ENCODE measurements at places on chromosomes 1 and 21. TPM values are rescaled to one million over a fixed set of nuclear protein-coding genes. Genes with fewer than 3 reads are reported as not detected.
A peak's percentile ranks its signal among the peaks of the same experiment; 100 is the strongest.

- no peak for DNase-seq
These were observed 651.6 kb upstream of the ADGRL4 start for GRCh38 chr1:79657951-79658658.

DNA sequence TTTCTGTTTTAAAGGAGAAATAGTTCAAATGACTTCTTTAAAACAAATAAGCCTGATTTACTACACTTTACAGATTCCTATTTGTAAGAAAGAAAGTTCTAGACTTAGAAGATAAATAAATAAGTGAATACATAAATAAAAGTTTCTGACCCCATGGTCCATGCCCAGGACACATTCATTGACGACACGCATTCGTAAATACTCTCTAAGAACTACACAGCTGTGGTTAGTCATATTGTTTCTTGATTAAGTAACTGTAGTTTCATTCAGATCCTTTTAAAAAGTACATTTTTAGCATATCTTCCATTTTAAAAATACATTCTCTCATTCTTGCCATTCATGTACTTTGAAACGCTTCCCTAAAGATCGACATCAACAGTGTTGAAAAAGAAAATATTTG is 497.4 kb downstream of the SETD4 start:
- no peak for DNase-seq

Gene CFHR3
- not detected for total RNA-seq

Gene RHEX
- not detected for total RNA-seq

GRCh38 chr1:76841460-76841859 is 25.8 kb upstream of the ST6GALNAC5 start:
- no peak for DNase-seq

GRCh38 chr1:25795946-25796810 is 3.8 kb upstream of the SELENON start:
- DNase-seq, result no peak

DNA sequence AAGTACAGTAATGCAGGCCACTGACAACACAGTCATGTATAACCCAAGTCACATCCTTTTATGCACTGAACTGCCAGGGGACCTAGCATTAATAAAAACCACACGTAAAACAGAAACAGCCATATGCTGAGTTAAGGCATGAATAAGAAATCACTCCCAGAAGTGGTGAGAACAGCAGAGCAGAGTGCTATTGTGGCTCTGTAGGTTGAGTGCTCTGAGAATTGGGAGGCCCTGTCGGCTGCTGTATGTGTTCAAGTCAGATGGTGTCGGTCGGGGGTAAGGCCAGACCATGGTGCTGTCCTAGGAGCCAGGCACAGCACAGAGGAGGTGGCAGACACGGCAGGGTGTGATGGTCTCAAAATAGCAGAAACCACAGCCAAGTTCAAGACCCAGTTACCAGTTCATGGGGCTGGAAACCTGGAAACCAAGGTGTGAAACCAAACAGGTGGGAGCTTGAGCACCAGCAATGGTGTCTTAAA is 126.6 kb upstream of the COA6 start:
- no peak for DNase-seq

- no peak for DNase-seq
These were observed 252.2 kb upstream of the ADAMTS5 start for GRCh38 chr21:27219068-27219467.

DNA sequence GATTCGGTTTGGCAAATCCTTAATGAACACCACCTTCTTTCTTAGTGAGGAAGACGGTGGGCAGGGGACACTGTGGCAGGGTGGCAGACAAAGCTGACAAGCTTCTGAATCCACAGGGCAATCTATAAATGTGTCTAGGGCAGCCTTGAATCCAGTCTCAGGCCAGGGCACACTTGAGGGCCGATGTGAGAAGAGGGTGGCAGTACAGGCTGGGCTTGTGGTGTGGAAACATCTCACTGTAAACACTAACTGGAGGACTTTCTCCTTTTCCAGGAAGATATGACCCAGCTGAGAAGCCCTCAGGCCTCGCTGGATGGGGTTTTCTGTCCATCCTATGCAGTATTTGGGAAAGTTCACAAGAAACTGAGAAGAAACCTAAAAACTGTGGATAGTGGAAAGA is 46.5 kb downstream of the PKP1 start:
- DNase-seq, result no peak

DNA sequence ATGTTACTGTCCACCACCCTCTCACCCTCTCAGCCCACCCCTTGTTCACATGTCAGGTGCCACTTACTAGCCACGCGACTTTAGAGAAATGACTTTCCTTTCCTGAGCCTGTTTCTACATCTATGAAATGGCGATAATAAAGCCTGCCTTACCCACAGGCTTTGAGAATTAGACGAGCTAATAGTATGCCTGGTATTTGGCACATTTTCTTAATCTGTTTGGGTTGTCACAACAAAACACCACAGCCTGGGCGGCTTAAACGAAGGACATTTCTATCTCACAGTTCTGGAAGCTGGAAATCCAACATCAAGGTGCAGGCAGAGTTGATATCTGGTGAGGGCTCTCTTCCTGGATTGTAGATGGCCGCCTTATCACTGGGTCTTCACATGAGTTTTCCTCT is 273.9 kb upstream of the FMN2 start:
- DNase-seq, result no peak

- no peak for DNase-seq
These were observed 89.7 kb downstream of the DMRTA2 start for GRCh38 chr1:50333595-50333974.

DNA sequence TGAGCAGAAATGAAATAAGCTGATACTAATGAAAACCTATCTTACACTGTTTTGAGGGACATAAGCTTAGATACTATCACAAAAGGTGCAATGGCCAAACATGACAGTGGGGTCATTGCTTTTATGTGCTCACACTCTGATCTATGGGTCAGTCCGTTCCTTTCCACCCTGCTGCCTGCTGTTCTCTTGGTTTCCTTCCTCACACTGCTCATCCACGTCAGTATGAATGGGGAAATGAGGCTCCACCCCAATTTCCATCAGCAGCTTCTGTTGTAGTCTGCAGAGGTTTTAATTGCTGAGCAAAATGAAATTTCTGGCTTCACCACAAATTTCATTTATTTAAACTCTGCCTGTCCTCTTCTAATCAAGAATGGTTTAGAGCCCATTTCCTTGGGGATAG is 155.2 kb downstream of the GABPA start:
- no peak for DNase-seq

DNA sequence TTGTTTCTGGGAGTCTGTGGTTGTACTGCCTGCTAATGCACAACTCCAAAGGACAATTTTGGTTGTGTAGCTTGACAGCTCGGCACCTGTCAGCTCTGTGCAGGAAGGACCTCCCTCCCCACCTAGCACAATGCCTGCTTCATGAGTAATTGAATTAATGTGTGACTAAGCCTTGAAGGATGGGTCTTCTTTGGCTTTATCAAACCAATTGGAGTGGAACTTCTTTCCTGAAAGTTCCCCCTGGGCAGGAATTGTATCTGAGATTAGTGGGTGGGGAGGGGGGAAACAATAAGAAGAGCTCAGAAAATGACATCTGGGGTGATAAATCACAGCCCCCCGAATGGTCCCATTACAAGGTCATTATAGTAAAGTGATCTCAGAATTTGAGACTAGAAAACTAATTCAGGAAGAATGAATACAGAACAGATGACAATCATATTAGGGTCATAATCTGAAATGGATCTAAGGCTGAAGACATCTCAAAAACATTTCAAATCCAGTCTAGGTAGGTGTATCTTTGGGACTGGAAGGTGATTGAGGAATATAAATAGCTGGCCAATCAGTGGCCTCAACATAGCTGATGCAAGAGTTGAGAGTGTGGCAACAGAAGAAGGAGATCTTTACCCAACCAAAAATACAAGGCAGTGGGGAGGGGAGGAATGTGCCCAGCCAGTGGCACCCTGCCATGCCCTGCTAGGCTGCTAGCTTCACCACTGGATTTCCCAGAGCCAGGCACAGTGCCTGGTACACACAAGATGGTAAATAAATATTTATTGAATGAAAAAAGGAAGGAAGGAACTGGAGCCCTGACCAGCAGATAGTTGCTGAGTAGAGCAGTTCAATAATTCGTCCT is 10.1 kb upstream of the SESN2 start:
- no peak for DNase-seq

DNA sequence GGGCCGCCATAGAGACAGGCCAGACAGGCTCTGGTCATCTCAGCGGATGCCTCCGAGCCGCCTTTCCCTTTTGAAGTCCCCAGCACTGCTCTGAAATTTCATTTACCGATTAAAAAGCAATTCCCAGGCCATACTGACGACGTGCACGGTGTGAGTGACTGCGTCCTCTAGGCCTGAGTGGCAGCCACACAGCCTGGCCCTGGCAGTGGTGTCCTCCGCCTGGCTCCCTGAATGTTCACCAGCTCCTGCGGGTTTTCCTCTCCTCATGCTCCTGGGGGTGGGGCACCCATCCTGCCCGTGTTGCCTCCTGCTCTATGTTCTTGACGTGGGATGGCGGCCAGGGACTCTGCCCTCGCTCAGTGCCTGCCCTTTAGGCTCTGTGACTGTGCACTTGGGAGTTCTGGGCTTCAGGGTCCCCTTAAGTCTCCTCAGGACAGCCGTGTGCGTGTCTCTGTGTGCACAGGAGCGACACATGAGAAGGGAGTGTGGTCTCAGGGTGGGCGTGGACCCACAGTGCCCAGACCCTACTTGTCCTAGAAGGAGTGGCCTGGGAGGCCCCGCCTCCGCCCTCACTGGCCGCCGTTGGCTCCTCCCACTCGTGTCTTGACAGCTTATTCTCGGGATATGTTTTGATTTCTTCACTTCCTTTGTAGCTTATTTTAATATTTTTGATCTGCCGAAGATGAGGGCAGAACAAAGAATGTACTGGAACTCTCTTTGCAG is 3.6 kb downstream of the SKI start:
- peak; percentile 86 for DNase-seq

- DNase-seq, result no peak
These were observed 19.5 kb downstream of the MAP7D1 start for GRCh38 chr1:36175137-36176095.

Gene TNFRSF8
- 0.84 TPM for total RNA-seq

Gene IL20
- not detected for total RNA-seq

DNA sequence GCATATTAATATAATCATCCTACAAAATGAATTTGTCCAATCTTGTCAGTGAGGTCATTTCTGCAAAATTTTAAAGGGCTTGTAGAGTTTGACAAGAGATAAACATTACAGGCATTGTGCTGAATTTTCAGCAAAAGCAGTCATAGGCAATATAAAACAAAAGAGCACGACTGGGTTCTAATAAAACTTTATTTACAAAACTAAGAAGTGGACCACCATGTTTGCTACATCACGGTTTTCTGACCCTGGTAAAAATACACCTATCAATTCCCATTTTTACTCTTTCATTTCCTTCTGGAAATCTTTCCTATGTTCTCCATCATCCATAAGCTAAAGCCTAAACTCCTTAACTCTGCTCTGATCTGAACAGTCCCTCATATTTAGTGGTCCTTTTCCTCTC is 229.8 kb upstream of the SGIP1 start:
- DNase-seq, result no peak

- peak; percentile 14 for DNase-seq
These were observed 7.6 kb downstream of the UBASH3A start for GRCh38 chr21:42411197-42411869.

Gene WNT9A
- not detected for total RNA-seq

Gene C8A
- total RNA-seq, result not detected

GRCh38 chr1:224219612-224220059 is 36.6 kb downstream of the DEGS1 start:
- DNase-seq, result no peak

Gene KRTAP19-5
- not detected for total RNA-seq

Gene F13B
- not detected for total RNA-seq

DNA sequence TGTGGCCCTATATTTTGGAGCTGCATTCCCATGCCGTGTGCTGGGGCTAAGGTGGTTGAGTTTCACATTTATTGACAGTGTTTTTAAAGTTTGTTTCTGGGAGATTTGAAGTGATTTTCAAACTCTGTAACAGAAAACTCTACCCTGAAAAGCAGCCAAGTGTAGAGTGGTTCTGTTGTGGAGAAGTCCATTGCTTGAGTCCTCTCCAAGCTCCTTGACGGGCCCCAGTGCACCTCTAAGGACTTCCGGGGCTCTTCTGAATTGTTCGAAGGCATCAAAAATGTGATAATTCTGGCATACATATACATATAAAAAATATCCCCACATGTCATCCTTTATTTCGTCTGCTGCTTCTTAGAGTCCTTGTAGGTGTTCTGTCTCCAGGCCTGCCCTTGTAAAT is 5.0 kb downstream of the MYOCOS start:
- no peak for DNase-seq

- DNase-seq, result no peak
These were observed 25.9 kb downstream of the GREM2 start for GRCh38 chr1:240586006-240586405.

DNA sequence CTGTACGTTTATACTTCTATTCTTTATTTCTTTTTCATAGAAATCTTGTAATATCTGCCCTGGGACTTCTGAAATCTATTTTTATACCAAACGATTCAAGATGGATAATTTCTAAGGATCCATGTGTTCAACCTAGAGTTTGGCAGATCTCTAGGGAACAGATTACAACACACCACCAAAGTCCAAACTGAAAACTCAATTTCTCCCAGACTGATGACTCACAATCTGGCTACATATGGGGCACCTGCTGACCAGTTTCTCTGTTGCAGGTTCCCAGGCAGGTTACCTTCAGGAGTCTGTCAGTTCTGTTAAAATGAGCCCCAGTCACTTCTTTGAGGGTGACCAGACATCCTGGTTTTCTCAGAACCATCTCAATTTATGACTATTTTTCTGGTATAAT is 439.4 kb downstream of the GPATCH2 start:
- DNase-seq, result no peak

Gene LCE6A
- total RNA-seq, result not detected

- no peak for DNase-seq
These were observed 37.8 kb upstream of the CD34 start for GRCh38 chr1:207948536-207949250.

- no peak for DNase-seq
These were observed 32.5 kb upstream of the SSX2IP start for GRCh38 chr1:84722794-84723193.

GRCh38 chr1:53575955-53576320 is 116.7 kb downstream of the DMRTB1 start:
- DNase-seq, result peak; percentile 7

- DNase-seq, result no peak
These were observed 64.0 kb upstream of the ZNF281 start for GRCh38 chr1:200473698-200474371.

- no peak for DNase-seq
These were observed 193.2 kb downstream of the DHRS3 start for GRCh38 chr1:12424793-12425192.

Gene CRNN
- total RNA-seq, result not detected

Gene SH2D2A
- 215 TPM for total RNA-seq

DNA sequence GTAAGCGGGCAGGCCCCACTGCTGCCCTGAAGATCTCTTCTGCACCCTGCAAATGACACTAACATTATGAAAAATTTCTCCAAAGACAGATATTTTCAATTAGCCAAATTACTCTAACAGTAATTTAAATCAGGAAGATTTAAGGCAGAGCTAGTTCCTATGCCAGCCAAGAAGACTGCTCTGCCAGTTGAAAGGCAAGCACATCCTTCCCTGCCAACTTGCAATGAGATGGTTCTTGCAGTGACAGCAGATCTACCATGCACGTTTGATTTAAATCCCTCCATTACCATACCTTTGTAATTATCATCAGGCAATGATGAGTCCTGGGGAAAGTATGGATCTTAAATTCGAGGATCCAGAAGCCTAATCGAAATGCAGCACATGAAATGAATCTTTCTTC is 76.5 kb downstream of the SAMSN1 start:
- no peak for DNase-seq

Measured in activated naive CD4-positive, alpha-beta T cell treated with anti-CD3 and anti-CD28 coated beads, Interleukin-2, amount 50 U/mL, for 72 hours (primary cell).